NB4 (cell line): ENCODE measurements at places on chromosomes 13 and 19.

DNA sequence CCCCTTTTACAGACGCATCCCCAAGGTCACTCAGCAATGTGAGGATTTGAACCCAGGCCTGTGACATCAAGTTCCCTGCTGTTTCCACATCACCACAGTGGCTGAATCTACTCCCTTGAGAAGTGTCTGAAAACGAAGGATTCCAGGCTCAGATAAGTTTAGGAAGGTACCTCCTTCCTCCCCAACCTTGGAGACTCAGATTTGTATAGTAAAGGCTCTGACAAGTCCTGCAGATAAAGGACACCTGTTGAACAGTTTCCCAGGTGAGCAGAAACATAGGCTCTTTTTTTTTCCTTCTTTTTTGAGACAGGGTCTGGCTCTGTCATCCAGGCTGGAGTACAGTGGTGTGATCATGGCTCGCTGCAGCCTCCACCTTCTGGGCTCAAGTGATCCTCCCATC, 56.4 kb upstream of the PTPRS start:
- no peak for DNase-seq

DNA sequence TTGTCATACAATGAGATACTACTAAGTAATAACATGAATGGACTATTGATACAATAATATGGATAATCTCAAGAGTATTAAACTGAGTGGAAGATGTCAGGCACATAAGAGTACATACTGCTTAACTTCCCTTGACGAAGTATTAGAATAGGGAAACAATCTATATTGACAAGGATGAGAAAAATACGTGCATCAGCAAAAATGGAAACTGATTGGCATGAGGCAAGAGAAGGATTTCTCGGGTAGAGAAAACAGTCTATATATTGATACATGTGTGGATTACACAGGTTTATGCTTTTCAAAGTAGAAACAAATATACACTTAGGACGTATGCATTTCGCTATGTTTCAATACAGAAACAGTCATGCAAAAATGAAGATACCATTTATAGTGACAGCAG, 57.4 kb downstream of the PRR20E start:
- DNase-seq: no peak

DNA sequence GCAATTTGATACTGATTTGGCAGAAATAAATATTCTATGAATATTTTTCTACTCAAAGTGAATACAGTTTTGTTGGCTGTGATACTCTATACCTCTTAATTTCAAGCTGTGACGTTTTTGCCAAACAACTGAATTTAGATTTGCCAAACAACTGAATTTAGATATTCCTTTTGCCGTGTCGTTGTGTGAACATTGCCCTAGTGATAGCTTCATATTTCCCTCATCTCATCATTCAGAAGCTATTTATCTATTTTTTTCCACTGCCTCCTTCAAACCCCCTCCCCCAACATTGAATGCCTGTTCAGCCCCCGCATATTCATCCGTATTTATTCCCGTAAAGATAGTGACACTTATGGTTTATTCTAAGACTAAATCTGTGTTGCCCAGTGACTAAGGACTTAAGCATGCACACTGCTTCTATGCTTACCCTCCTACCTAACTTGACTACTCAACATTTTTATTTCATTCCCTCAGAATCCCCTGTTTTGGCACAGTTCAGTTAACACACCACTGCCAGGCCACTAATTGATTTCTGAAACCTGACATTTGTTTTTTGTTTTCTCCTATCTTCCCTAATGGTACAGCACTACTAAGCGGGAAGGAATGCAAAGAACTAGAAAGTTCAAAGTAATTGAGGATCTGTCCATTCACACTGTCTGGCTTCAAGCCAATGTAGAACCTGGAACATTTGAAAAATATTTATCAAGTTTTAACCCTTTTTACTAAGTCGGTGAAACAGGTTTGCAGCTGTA, 2.8 kb upstream of the KLF5 start:
- DNase-seq: no peak

- peak; percentile 53 for DNase-seq
Observed at GRCh38 chr19:6590258-6590826, 608 bp downstream of the CD70 start.

- DNase-seq: no peak
Observed at GRCh38 chr13:112963641-112964040, 5.4 kb upstream of the MCF2L start.

DNA sequence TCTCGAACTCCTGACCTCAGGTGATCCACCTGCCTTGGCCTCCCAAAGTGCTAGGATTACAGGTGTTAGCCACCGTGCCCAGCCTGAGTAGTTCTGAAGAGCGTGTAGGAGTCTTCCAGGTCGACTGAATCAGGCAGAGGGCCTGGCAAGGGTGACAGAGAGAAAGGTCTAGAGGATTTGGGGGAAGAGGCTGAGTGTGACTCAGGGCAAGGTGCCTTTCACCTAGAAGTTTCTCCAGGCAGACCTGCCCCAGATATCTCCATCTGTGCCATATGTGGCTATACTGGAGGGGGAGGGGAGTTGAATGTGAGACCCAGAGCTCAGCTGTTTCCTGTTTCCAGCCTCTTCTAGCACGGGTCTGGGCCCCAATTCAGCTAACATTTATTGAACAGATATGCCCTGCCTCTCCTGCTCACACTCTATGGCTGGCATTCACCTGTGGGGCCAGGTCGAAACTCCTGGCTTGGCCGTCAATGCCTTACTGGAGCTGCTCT, 1.3 kb downstream of the CCDC159 start:
- no peak for DNase-seq

DNA sequence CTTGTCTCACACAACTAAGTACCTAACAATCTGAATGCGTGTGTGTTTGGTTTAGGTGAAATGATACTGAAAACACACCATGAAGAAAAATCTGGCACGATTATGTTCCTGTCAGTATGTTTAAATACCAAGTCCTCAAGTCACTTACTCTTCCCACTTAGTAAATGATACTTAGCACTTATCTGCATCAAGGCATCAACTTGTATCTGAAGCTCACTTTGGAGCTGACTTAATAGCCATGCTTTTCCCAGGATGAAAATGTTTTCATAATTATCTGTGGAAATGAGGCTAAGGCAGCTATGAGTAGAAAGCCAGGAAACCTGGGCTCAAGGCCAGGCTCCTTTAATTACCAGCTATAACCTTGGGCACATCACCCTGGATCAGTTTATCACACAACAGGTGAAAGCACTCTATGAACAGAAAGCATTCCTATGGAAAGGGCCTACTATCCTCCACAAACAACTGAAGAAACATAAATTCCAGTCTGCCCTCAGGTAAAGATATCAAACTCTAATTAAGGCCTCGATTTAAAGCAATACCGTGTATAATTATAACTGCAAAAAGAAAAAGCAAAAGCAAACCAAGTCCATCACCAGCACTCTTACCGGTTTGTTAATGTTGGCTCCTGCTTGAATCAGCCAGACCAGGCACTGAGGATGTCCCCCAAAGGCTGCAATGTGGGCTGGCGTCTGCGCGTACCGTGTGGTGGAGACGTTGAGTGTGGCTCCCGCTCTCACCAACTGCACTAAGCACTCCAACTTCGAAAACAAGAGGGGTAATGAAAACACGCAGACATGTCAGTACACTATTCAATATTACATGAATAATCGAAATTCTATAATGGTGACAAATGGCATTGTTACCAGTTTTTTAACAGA, 4.6 kb downstream of the ANKRD10 start:
- no peak for DNase-seq

DNA sequence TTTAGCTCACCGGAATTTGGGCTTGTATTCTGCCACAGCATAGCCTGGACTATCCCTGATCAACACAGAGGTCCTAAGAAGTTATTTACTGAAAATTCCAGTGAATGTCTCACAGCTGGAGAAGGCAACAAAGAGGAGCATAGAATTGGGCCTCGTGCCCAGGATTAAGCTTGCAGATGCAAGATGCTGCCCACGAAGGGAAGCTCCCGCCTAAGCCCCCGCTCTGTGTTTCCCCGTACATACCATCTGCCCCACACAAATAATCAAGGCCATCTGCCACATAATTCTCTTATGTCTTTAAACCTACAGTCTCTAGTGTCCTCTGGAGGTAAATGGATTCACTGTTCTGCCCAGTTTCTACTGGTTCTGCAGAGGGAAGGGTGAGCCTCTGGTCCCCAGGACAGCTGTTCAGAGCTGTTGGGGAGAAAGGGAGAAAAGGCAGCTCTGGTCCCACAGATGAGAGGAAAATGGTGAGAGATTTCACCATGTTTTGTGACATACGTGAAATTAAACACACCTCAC, 7.4 kb upstream of the TPP2 start:
- no peak for DNase-seq

GRCh38 chr19:43532571-43532961, 422 bp upstream of the ZNF575 start:
- DNase-seq: no peak

- DNase-seq: no peak
Observed at GRCh38 chr19:34305221-34306083, 51.1 kb downstream of the GARRE1 start.

- DNase-seq: no peak
Observed at GRCh38 chr19:45320997-45321775, 1.5 kb downstream of the CKM start.

DNA sequence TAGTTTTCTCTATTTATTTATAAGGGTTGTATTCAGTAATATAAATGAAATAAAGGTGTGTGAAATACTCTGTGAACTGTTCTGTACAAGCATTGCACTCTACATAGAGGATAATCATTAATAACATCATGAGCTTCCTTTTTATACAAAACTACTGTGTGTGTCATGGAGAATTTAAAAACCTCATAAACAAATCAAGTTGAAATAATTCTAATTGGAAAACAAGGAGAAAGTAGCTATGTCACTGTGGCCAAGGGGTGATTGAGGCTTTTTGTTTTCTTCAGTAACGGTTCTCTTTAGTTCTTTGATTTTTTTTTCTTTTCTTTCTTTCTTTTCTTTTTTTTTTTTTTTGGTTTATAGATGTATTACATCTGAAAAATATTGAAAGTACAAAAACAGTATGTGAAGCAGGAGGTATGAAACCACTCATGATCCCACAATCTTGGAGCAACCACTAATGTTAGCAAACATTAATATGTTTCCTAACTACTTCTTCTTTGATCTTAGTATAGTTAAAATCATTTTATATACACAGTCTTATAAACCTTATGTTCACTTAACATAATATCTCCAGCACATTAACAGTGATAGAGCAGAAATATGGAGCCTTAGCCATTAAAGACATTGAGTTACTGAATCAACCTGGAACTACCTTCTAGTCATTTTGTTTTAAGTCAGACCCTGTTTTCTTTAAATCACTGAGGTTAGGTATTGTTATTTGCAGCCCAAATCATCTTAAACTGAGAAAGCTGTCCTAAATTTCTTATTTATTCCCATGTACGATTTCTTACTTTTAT, 45.4 kb downstream of the WDFY2 start:
- DNase-seq: no peak

- DNase-seq: no peak
Observed at GRCh38 chr13:46679369-46680120, 117.4 kb downstream of the ESD start.

GRCh38 chr19:50906217-50906616, 5.0 kb downstream of the KLK4 start:
- DNase-seq: peak; percentile 43

- no peak for DNase-seq
Observed at GRCh38 chr13:39655041-39655568, 357 bp upstream of the COG6 start.

- DNase-seq: no peak
Observed at GRCh38 chr19:11247391-11247790, 8.0 kb downstream of the ANGPTL8 start.

- no peak for DNase-seq
Observed at GRCh38 chr13:107462501-107462900, 752.8 kb downstream of the LIG4 start.

DNA sequence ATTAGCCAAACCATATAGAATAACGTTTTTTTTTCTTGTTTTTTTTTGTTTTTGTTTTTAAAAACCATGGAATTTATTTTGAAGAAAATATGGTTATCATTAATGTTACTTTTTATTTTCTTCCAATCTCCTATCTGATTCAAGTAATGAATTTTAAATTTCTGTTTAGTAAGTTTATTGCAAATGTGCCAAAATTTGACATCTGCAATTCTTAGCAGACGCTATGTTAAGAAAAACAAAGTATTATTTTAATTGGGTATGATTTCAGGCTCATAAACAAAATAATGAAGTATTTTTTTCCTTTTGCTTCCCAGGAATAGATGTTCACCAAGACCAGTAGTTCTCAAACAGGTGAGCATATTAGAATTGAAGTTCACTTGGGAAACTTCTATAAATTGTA, 63.1 kb downstream of the POSTN start:
- DNase-seq: no peak

GRCh38 chr13:97307118-97307881, 85.2 kb downstream of the MBNL2 start:
- no peak for DNase-seq

GRCh38 chr19:51025809-51026553, 435 bp downstream of the KLK11 start:
- DNase-seq: no peak

GRCh38 chr19:51339687-51340656, 2.0 kb downstream of the VSIG10L start:
- peak; percentile 94 for DNase-seq

- DNase-seq: no peak
Observed at GRCh38 chr19:7907122-7907521, 3.4 kb downstream of the MAP2K7 start.

DNA sequence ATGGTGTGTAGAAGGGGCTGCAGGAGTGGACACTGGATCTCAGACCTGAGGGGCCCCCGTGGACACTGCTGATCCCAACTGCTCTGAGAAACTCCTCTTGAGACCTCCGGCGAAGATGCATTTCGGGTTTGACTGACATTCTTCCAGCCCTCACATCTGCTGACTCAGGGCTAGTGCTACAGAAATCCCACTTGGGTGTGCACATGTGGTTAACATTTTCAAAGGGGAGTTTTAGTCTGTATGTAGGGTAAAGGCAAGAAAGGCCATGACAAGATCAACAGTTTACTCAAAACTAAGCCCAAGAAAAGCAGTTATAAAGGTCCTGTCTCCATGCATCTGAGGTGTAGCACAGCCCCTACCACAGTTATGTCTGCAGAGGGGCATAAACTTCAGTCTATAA, 31.2 kb downstream of the DLEU7 start:
- DNase-seq: peak; percentile 16

- peak; percentile 11 for DNase-seq
Observed at GRCh38 chr19:19134687-19135158, 3.6 kb downstream of the TMEM161A start.

GRCh38 chr19:3585301-3586126, at the start of gene GIPC3:
GIPC3 (plus strand) TSS chr19:3585478; CDS start chr19:3585598, 120 bp downstream.
- DNase-seq: no peak
